T-helper 17 cell (primary cell): ENCODE measurements at places on chromosomes 7 and 10.

DNA sequence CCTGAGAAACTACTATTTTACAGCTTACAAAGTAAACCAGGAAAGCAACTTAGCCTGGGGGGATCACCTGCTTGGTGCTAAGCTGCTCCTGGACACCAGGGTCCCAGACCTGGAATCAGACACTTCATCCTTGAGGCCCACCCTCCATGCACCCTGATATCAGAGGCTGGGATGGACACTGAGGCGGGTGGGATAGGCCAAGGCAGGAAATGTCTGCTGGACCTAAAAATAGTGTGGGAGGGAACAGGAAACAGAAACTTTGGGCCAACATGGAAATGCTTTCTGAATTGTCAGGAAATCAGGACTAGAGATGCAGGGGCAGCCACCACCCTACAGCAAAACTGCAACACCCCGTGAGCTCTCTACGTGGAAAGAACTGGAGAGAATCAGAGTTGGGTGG, 101.5 kb upstream of the PODXL start:
- DNase-seq, result no peak

GRCh38 chr7:123538189-123538714, 3.9 kb upstream of the IQUB start:
- no peak for DNase-seq

- DNase-seq, result no peak
These were observed 566.8 kb downstream of the SDK1 start for GRCh38 chr7:3867863-3868262.

GRCh38 chr10:453647-454046, 235.8 kb downstream of the DIP2C start:
- no peak for DNase-seq

GRCh38 chr7:88922944-88923343, 127.4 kb upstream of the TEX47 start:
- DNase-seq, result no peak
